HuH-7 (cell line): ENCODE measurements at places on chromosomes 7 and 10.

DNA sequence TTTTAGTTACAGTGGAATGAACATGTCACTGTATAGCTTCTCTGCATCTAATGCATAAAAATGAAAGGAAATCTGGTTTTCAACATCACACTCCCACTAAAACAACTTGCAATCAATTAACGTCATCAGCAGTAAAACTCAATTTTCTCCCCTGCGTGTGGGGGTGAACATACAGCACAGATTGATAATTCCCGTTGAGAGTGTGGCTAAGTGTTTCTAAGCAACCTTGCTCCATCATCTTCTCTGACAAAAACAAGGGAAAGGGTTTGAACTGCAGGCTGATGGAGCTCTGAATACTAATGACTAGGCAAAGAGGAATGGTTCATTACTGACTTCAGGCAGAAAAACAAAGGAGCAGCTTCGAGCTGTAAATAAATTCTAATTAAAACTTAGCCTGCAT, 238.3 kb downstream of the PARD3 start:
- no peak for DNase-seq

GRCh38 chr7:65840446-65840845, 32.4 kb upstream of the VKORC1L1 start:
- no peak for DNase-seq

DNA sequence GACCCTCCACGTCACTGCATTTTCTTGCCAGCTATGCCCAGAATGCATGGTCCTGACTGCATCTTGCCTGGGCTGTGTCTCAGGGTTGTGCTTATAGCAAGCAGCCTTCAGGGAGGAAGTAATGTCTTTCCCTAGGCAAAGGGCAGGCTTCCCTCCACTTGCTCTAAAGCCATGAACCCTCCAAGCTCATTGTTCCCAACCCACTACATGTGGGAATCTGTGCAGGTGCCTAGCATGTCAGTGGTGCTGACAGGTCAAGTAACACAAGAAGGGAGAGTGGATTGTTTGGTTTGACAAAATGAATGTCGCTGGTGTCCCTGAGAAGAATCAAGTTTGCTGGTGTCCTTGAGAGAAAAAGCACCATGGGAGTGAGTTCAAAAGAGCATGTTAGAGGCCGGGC, 53.9 kb upstream of the UCN3 start:
- DNase-seq: no peak

GRCh38 chr7:138853448-138853847, 55.5 kb upstream of the ATP6V0A4 start:
- DNase-seq: no peak

DNA sequence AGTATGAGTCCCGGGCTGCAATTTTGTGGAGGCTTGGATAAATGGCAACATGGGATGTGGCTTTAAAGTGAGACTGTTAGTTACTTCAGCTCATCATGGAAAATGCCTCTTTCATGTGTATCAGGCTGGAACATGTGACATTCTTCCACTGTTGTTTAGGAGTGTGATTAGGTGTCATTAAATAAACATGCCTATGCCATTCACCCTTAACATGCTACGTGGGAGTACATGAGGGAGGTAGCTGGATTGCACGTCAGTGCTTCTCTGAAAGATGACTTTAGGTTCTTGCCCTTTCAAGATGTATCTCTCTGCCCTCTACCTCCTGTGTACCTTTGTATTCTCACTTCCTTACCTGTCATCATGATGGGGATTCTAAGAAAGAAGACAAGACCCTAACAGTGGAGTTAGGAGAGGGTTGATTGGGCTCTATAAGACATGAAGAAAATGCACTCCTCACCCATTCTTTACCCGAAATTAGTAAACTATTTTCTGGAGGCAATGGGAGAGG, 8.9 kb downstream of the AKR1E2 start:
- no peak for DNase-seq

DNA sequence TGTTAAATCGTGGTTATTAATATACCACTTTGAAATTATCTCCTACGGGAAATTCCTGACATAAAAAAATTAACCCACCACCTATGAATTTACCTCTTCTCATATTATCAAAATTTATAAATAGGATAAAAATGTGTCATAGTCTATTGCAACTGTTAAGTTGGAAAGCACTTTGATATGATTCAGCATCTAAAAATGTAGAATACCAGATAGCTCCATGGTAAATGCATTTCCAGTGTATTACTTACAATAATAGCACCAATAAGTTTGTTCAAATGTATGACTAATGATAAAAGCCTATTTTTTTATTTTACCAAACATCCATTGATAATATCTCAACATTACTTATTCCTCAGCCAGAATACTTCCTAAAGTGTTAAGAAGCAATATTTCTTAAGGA, 13.6 kb upstream of the KCND2 start:
- no peak for DNase-seq

- no peak for DNase-seq
These were observed 103.2 kb upstream of the TNS3 start for GRCh38 chr7:47685151-47685550.

DNA sequence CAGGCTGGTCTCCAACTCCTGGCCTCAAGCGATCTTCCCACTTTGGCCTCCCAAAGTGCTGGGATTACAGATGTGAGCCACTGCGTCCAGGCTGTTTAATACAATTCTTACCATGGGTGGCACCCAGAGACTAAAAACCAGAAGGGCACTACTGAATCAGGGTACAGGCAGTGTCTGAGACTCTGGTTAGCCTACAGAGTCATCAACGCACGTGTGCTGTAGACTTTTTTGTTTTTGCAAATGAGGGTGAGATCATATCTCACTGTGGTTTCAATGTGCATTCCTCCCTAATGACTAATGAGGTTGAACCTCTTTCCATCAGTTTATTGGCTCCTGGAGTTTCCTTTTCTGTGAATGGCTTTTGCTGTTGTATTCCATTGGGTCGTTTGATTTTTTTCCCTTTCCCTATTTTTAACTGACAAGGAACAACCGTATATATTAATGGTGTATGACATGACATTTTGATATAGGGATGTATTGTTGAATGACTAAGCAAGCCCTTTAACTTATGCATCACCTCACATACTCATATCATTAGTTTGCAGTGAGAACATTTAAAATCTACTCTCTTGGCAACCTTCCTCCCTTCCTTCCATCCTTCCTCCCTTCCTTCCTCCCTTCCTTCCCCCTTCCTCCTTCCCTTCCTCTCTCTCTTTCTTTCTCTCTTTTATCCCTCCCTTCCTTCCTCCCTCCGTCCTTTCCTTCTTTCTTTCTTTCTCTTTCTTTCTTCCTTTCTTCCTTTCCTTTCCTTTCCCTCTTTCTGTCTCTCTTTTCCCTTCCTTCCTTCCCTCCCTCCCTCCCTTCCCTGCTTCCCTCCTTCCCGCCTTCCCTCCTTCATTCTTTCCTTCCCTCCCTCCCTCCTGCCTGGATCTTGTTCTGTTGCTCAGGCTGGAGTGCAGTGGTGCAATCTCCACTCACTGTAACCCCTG, 9.3 kb upstream of the TMEM270 start:
- no peak for DNase-seq

- no peak for DNase-seq
These were observed 54.2 kb downstream of the RTKN2 start for GRCh38 chr10:62214364-62214874.

DNA sequence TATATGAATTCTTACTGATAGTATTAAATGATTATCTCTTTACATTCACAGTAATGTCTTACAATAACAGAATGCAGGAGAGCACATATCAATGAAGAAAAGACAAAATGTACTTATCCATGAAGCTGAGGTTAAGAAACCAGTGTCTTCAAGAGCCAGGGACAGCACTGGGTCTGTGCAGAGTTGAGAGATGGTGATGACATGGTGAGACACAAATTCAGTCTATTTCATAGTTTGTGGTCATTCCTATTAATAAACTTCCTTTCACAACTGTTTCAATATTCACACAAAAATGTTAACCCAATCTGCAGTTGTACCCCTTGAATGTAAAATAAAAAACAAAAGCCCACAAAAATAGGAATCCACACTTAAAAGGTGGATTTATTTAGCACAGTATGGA, 5.3 kb upstream of the MAGI2 start:
- no peak for DNase-seq

DNA sequence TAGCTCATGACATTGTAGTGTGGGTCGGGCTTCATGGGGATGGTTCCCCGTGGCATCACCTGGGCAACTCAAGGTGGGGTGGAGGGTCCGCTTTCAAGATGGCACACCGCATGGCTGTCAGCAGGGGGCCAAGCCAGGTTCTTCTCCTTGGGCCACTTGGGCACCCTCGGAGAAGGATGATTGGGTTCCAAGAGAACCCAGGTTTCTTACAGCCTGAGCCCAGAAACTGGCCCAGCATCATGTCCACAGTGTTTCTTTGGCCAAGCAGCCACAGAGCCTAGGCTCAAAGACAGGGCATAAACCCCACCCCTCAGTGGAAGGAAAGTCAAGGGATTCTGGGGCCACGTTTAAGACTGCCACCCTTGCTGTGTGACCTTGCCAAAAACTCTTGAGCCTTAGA, 110.6 kb downstream of the PTPN20 start:
- DNase-seq: no peak

- no peak for DNase-seq
These were observed 4.9 kb downstream of the OPN4 start for GRCh38 chr10:86659161-86659691.

- DNase-seq: no peak
These were observed 453.1 kb upstream of the MKI67 start for GRCh38 chr10:128579280-128579865.

DNA sequence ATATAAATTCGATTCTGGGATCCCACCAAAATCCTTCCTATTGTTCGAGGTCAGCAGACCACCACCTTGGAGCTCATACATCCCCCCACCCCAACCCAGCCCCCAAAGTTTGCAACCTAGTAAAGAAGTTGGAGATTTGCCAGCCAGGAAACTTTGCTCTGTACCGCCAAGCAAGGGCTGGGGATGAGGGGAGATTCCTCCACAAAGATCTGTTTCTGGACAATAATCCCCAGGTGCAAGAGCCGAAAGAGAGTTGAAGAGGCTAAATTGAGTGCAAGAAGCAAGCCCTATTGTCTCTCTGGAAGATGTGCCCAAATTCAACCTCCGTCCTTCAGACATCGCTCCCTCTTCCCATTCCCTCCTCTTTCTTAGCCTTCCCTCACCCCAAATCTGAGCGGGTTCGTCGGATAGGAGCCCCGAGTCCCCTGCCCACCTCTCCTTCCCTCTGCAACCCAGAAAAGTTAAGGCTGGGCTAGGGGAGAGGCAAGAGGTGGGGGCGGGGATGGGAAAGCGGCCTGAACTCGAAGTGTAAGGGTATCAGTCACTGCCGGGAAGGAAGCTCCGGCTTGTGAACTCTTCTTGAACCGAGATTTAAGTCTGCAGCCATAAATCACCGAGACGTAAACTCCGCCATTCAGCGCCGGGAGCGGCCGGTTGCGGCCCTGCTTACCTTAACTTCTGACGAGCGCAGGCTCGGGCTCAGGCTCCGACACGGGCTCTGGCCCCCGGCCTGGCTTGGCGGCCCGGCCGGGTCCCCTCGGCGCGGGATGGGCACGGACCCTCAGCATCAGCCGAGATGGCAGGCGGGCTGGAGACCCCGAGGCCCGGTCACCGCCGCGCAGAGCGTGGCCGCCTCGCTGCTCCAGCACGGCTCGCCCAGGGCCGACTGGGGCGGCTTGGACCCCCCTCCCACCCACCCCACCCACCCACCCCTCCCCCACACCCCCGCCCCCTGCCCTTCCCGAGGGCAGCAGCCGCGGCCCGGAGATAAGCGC, 10.8 kb upstream of the HOXA2 start:
- peak; percentile 81 for DNase-seq

DNA sequence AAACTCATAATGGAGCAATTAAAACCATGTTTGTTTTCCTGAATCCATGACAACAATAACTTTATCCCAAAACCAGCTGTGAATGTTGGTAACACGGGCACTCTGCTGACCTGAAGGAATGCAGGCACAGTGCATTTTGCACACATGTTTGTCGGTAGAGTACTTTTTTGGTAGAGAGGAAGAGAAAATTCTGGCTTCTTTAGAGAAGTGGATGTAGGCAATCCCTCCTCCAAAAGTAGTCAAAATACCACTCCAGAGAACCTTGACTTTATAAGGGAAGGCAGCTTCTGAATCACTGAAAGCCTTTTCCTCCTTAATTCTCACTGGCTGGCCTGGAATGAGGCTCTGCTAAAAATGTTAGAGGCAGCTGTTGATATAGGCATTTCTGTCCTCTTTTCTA, 15.8 kb upstream of the ACTA2 start:
- no peak for DNase-seq

DNA sequence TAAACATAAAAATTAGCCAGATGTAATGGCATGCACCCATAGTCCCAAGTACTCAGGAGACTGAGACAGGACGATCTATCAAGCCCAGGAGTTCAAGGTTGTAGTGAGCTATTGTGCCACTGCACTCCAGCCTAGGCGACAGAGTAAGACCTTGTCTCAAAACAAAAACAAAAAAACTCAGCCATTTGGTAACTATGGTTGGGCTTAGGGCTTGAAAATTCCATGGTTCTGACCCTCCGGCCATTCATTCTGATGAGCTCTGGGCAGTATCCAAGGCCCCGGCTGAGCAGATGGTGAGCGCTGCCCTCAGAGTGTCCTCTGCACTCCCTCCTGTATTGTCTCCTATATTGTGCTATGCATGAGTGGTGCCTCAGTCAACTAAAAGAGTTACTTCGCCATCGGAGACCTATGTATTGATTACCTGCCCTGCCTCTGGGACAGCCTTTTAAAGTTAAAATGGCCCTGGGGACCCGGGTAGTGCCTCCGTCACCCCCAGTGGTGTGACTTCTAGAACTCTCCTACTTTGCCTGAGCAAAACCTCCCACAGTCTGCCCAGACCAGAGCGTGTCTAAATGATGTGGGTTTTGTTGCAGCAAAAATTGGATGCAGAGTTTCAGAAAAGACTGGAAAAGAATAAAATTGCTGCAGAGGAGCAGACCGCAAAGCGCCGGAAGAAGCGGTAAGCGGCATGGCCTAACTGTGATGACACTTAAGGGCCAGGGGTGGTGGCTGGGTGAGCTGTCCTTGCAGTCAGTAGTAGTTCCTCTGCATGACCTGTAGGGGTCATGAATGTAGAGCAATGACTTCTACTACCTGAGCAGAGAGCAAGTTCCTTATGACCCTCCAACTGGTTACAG, 8.1 kb downstream of the PRKRIP1 start:
- DNase-seq: peak; percentile 85

DNA sequence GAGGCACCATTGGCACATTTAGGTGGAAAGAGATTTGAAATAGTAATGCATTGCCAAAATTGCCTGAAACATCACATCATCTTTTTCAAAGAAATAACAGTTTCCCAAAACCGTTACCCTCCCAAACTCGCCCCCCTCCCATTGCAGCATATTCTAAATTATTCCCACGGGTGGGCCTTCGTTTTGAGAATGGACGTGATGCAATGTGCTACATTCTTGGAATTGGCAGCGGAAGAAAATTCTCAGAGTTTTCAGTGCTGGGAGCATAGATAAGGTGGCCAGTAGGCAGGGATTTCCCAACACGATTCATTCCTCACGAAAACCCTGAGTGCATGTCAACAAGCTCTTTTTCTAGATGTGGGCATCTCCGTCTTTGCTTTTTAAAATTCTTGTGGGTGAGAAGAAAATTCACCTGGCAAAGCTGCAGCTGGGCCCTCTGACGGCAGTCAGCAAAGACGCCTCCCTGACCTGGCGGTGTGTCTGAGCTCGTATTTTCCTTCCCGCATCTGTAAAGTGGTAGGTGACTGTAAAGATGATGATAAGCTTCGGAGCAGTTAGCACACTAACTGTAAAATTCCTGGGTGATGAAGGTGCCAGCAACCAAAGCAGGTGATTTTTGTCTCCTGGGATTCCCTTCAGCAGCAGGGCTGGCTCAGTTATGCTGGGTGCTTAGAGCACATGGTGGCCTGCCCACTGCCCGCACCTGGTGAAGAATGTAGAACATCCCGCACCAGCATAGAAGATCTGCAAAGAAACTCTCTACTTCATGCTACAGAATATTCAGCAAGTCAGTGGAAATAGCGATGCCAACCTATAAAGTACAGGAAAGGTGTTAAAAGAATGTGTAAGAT, 141.9 kb upstream of the KLF6 start:
- no peak for DNase-seq
